Airway epithelial cell (primary cell): ENCODE measurements at places on chromosomes 7 and 10. TPM values are rescaled to one million over a fixed set of nuclear protein-coding genes. Genes with fewer than 3 reads are reported as not detected.

MRLN gene
- not detected in 2 replicates for total RNA-seq

EIF3B gene
- 170 and 180 TPM in 2 replicates for total RNA-seq

AHCYL2 gene
- total RNA-seq, result 7.4 and 8.7 TPM in 2 replicates

FMC1 gene
- 8.2 and 9.2 TPM in 2 replicates for total RNA-seq

FAS gene
- 13.7 and 16.3 TPM in 2 replicates for total RNA-seq

HYCC1 gene
- total RNA-seq, result 32.0 and 37.4 TPM in 2 replicates

MYO3A gene
- total RNA-seq, result not detected in 2 replicates

IFIT1B gene
- total RNA-seq, result not detected in 2 replicates

CHAT gene
- total RNA-seq, result not detected in 2 replicates

FOXI2 gene
- total RNA-seq, result not detected in 2 replicates

MYL10 gene
- not detected in 2 replicates for total RNA-seq

VWA2 gene
- 2.1 and 2.8 TPM in 2 replicates for total RNA-seq

DLX6 gene
- not detected in 2 replicates for total RNA-seq

TCAF2 gene
- 4.7 and 6.6 TPM in 2 replicates for total RNA-seq

SPDYE8 gene
- total RNA-seq, result not detected in 2 replicates

NYAP1 gene
- total RNA-seq, result 0.65 and 2.1 TPM in 2 replicates

SLC39A12 gene
- total RNA-seq, result not detected in 2 replicates

PNLIPRP1 gene
- not detected in 2 replicates for total RNA-seq

VPS50 gene
- total RNA-seq, result 9.2 and 11.8 TPM in 2 replicates

ANKRD61 gene
- not detected in 2 replicates for total RNA-seq

SPDYE1 gene
- total RNA-seq, result not detected in 2 replicates

ARHGAP21 gene
- 38.8 and 45.9 TPM in 2 replicates for total RNA-seq

AMPH gene
- total RNA-seq, result not detected in 2 replicates

LOXL4 gene
- 0.14 and 0.42 TPM in 2 replicates for total RNA-seq

MYOF gene
- 198 and 231 TPM in 2 replicates for total RNA-seq

SYT15 gene
- not detected in 2 replicates for total RNA-seq

SNCG gene
- 8.9 and 14.5 TPM in 2 replicates for total RNA-seq

SMNDC1 gene
- total RNA-seq, result 2.1 and 5.0 TPM in 2 replicates

ABCB1 gene
- not detected in 2 replicates for total RNA-seq
